ENCODE measurements at places on chromosomes 1 and 21. TPM values are rescaled to one million over a fixed set of nuclear protein-coding genes. Genes with fewer than 3 reads are reported as not detected.

DNA sequence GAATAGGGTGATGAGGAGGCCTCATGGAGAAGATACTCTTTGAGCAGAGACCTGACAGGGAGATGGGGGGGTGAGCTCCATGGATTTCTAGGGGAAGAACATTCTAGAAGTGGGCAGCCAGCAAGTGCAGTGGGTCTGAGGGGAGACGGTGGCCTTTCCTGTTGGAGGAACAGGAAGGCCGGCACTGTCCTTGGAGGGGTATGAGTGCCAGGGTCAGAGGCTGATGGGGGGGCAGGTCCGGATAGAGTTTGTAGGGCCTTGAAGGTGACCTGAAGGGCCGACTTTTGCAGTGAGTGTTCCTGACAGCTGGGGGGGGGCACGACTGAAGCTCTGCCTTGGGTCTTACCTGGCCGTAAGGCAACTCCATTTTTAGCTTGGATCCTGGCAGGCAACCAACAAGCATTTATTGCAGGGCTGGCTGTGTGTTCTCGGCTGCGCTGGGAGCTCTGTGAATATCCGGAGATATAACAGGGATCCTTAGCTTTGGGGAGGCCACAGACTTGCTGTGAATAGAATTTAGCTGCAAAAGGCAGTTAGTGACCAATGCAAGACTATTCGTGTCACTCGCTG is 130.6 kb downstream of the MRPS6 start:
- H3K36me3 ChIP-seq, result no peaks in the 10 kb centered on the region
- peaks cover 21% of the 10 kb centered on the region for H3K4me1 ChIP-seq
- no peak overlapping the region for H3K4me3 ChIP-seq
- no peak for DNase-seq

The KIRREL1 gene
- polyA plus RNA-seq, result not detected

- no peaks in the 10 kb centered on the region for H3K36me3 ChIP-seq
- no peak overlapping the region for H3K27ac ChIP-seq
- H3K27me3 ChIP-seq, result no peaks in the 10 kb centered on the region
- no peaks in the 10 kb centered on the region for H3K4me1 ChIP-seq
- H3K4me3 ChIP-seq, result no peak overlapping the region
- no peak for DNase-seq
Observed at GRCh38 chr1:19528438-19528837, 43.1 kb upstream of the CAPZB start.

- DNase-seq, result no peak
- no peak overlapping the region for H3K27ac ChIP-seq
- peaks cover 10% of the 10 kb centered on the region for H3K36me3 ChIP-seq
- H3K4me3 ChIP-seq, result no peak overlapping the region
- H3K27me3 ChIP-seq, result no peaks in the 10 kb centered on the region
Observed at GRCh38 chr1:41520951-41521752, 36.7 kb upstream of the EDN2 start.

The SOX13 gene
- polyA plus RNA-seq, result 0.19 TPM

DNA sequence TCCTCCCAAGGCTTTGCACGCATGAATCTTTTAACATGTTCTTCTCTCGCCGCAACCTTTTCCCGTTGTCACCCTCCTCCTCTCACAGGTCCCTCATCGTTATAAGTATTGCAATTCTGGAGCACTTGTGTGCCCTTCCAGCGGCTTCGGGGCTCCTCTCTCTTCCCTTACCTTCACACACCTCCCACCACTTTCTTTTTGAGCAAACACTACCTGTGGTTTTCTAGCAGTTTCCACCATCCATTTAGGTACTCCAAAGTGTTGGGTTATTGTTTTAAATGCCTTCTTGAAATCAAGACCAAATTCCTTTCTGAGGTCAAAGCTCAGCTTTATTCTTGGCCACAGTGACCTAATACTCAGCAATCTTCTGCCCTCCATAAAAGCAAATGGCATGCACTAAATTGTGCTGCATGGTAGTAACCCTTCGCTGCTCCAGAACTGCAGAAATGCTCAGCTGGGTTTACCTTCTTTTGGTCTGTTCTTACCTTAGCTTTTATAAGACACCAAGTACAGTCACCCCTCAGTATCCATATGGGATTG is 472.4 kb downstream of the SETD4 start:
- no peak overlapping the region for H3K27ac ChIP-seq
- DNase-seq, result no peak
- no peaks in the 10 kb centered on the region for H3K36me3 ChIP-seq
- peaks cover 2% of the 10 kb centered on the region for H3K27me3 ChIP-seq

DNA sequence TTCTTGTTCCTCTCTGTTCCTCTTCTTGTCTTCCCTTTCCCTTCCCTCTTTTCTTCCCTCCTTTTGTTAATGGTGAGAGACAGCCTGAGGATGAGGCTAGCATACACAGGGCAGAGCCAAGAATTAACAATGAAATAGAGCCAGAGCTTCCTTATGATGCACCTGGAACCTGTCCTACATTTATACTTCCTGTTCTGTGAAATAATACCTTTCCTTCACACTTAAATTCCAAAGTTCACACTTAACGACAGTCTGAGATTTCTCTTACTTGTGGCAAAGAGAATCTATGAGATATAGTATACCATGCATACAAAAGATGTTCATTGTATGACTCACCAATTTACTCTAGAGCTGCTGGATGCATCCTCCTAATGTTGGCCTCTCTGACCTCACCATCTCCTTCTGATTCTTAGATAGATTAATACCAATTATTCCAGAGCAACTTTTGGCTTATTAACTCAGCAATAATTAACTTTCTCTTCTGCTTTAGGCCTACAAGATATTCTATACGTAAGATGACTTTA is 30.8 kb upstream of the TSNAX start:
- no peak for DNase-seq
- H3K36me3 ChIP-seq, result no peaks in the 10 kb centered on the region
- no peaks in the 10 kb centered on the region for H3K4me1 ChIP-seq
- H3K27ac ChIP-seq, result no peak overlapping the region
- no peak overlapping the region for H3K4me3 ChIP-seq

GRCh38 chr1:96764469-96764868 is 42.9 kb downstream of the PTBP2 start:
- H3K4me1 ChIP-seq, result no peaks in the 10 kb centered on the region
- H3K36me3 ChIP-seq, result no peaks in the 10 kb centered on the region
- H3K27ac ChIP-seq, result no peak overlapping the region
- H3K4me3 ChIP-seq, result no peak overlapping the region
- no peaks in the 10 kb centered on the region for H3K27me3 ChIP-seq
- DNase-seq, result no peak

The CAPN8 gene
- polyA plus RNA-seq, result not detected

GRCh38 chr1:248842781-248843331 is 4.8 kb downstream of the ZNF672 start:
- H3K4me1 ChIP-seq, result peaks cover 34% of the 10 kb centered on the region
- H3K27me3 ChIP-seq, result no peaks in the 10 kb centered on the region
- peaks cover 51% of the 10 kb centered on the region for H3K36me3 ChIP-seq
- H3K27ac ChIP-seq, result no peak overlapping the region

DNA sequence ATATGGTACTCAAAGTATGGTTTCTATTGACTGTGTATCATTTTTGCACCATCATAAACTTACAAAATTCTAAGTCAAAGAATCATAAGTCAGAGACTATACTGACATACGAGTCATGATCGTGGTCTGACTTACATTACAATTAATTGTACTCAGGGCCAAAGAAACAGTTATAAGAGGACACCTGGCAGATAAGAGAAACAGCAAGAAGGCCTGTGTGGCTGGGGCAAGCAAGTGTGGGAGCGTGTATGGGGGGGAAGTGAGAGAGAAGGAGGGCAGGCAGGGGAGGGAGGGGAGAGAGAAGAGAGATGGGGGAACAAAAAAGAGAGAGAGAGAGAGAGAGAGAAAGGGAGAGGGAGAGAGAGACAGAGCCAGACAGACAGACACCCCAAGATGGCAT is 70.9 kb downstream of the RERE start:
- no peak overlapping the region for H3K4me3 ChIP-seq
- peaks cover 5% of the 10 kb centered on the region for H3K4me1 ChIP-seq
- H3K27me3 ChIP-seq, result no peaks in the 10 kb centered on the region
- no peaks in the 10 kb centered on the region for H3K36me3 ChIP-seq
- no peak overlapping the region for H3K27ac ChIP-seq

DNA sequence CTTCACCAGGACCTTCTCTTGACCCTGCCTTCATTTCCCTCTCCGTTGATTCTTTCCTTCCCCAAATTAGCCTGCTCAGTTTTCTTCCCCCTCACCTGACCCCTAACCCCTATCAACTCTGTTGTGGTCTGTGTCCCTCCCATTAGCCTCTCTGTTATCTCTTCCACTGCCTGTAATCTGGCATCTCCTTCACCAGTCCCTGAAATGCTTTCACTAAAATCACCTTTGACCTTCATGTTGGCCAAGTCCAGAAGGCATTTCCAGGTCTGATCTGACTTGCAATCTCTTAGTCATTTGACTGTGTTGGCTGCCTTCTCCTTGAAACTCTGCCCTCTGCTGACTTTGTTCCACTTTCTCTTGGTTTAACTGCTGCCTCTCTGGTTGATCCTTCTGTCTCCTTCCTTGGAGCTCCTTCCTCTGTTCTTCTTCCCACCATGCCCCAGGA is 28.2 kb downstream of the ATP8B2 start:
- H3K4me1 ChIP-seq, result peaks cover 20% of the 10 kb centered on the region
- no peak overlapping the region for H3K27ac ChIP-seq
- H3K36me3 ChIP-seq, result no peaks in the 10 kb centered on the region
- H3K27me3 ChIP-seq, result peaks cover 19% of the 10 kb centered on the region
- peak; percentile 40 for DNase-seq
- no peak overlapping the region for H3K4me3 ChIP-seq

- no peaks in the 10 kb centered on the region for H3K36me3 ChIP-seq
- H3K27ac ChIP-seq, result no peak overlapping the region
- no peak for DNase-seq
- H3K4me1 ChIP-seq, result no peaks in the 10 kb centered on the region
- no peak overlapping the region for H3K4me3 ChIP-seq
Observed at GRCh38 chr1:191851799-191852595, 306.3 kb upstream of the RGS18 start.

The TRNP1 gene
- 0.54 TPM for polyA plus RNA-seq

The ZNF648 gene
- not detected for polyA plus RNA-seq

DNA sequence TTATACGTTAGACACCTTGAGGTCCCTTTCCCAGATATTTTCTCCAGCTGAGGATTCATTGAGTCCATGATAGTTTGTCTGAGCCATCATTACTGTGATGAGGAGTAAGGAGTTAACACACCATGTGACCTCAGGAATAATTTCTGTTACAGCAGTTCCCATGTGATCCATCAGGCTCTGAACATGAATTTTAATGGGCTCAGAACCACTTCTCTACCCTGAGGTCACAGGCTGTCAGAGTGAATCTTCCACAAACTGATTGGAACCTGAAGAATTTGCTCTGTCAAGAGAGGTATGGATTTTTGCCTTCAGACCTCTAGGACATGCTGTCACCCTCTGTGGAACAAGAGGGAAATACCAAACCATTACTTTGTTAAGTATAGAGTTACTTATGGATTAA is 81.0 kb downstream of the NTMT2 start:
- no peak overlapping the region for H3K4me3 ChIP-seq
- no peaks in the 10 kb centered on the region for H3K36me3 ChIP-seq
- no peaks in the 10 kb centered on the region for H3K4me1 ChIP-seq

The CELA3B gene
- polyA plus RNA-seq, result not detected

The ASTN1 gene
- not detected for polyA plus RNA-seq
